ENCODE measurements at places on chromosomes 2 and 18.

DNA sequence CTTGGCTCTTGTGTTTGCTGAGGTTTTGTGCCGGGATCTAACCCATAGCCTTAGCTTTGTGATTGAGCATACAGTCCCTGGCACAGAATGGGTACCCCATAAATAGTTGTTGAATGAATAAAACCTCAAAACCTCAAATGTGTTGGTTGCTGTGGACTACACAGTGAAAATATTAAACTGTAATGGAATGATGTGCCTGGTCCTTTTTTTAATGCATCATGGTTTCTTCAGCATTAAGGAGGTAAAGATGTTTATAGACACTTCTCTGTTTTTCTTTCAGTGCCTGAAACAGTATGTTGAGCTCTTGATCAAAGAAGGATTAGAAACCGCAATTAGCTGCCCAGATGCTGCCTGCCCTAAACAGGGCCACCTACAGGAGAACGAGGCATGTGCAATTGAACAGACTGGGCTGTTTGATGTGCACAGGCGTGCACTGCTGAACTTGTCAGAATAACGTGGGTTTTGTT is 97.0 kb downstream of the RNF144A start:
- peak; percentile 31 for DNase-seq

GRCh38 chr2:82098617-82099016 is 1794.1 kb upstream of the LRRTM1 start:
- no peak for DNase-seq

DNA sequence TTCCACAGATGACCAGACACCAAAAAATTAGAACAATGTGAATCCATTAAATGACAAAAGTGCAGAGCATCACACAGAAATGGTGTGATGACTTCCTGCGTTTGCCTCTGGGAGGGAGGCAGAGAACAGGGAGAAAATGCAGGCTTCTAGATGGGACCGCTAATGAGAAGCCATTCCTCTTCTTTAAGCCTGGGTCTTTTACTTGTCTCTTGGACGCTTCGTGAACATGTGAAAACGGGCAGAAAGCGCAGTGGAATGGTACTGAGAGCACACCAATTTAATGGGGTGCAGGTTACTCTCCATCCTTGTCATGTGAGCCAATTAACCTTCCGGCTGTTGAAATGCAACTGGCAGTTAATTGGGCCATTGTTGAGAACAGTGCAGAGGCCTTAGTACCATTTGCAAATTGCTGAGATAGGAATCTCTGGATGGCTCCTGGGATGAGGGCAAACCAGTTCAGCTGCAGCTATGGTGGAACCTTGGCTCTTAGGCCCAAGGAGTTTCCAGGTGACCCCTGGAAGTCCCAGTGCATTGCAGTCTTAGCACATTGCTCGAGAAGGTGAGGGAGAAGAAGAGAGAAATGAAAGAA is 210.4 kb upstream of the CXCR4 start:
- DNase-seq, result no peak

DNA sequence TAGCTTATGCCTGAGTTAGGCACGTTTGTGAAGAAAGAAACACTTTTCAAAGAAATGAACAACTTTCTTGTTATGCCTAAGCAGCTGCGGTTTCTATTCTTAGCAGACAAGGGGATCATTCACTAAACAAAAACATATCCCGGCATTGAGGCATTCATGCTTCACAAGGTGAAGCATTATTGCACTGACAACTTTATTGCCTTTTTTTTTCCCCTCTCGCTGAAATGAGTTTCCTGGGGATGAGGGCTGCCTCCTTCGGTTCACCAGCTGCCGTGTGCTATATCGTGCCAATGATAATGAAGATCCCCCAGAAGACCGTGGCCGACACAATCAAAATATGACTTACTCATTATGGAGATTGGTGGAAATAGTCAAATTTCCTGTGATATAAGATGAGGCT is 288.2 kb upstream of the ST6GAL2 start:
- DNase-seq, result no peak

DNA sequence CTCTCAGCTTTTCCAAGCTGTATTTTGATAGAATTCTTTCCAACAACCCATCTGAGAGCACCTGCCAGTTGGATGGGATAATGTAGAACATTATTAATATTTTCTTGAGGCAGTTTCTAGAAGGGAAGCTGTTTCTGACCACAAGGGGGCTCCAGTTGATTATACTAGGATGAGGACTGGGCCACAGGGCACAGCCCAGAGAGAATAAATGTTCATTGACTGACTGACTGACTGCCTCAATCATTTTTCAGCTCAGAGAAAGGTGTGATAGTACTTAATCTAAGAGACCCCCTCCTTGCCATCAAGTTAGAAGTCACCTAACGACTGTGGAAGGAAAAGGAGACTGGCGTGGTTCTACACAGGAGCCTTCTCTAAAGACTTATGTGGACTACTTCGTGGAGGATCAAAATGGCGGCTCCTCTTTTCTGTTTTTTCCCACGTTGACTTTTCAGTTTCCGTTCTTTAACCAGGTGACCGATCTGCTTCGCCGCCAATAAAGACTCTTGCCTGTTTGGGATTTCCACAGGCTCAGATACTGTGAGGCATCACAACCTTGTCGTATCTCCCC is 31.9 kb upstream of the CREG2 start:
- DNase-seq, result peak; percentile 23

DNA sequence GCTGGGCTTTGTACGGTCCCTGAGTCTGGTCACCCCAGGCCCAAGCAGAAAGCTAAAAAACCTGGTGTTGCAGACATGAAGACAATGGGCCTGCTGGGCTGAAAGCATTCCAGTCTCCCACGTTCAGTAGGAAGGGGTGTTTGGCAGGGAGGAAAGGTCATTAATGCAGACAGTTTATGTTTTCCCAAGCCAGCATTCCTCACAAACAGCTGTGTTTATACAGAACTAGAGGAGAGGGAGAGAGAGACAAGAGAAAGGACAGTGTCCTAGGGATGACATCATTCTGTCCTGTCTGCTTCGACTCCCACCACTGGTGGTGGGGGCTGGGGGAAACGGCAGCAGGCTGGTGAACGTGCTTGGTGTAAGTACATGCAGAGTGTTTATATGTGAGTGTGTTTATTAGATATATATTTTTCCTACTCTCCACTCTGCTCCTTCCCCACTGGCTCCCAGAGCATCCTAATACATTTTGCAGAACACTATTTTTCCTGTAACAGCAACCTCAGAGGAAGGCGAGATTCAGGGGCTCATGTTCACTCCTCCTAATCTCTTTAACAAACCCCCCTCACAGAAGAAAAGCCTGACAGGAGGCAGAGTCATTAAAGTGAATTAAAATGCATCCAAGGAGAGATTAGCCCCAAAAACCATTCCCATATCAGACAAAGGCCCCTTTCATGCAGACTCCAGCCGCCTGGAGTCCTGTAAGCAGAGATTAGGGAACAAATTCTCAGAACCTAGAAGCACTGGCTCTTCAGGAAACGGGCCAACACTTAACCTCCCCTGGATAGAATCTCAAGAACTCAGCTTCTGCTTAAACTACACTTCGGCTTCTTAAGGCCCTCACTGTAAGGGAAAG is 380.4 kb downstream of the TNS1 start:
- DNase-seq, result no peak

GRCh38 chr18:815353-815752 is 3.3 kb upstream of the YES1 start:
- DNase-seq, result no peak

- DNase-seq, result no peak
These were observed 1257.8 kb upstream of the NRXN1 start for GRCh38 chr2:52289741-52290140.

DNA sequence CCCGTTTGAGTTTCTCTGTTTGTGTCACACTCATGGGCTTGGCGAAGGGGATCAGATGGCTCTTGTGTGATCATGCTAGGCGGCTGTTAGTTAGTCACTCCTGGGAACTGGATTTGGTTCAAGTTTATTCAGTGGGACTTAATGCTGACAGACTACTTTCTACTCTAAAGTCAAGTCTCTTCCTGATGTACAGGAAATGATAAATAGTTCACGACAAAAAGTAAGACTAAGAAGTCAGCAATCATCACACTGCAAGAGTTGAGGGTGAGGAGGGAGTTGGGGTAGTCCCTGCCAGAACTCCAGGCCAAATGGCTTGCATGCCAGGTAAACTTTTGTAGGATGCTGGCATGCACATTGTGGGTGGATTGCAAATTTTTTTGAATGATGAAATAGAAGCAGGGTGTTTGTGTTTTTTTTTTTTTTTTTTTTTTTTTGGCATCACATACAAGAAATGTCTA is 25.1 kb upstream of the CCL20 start:
- no peak for DNase-seq

DNA sequence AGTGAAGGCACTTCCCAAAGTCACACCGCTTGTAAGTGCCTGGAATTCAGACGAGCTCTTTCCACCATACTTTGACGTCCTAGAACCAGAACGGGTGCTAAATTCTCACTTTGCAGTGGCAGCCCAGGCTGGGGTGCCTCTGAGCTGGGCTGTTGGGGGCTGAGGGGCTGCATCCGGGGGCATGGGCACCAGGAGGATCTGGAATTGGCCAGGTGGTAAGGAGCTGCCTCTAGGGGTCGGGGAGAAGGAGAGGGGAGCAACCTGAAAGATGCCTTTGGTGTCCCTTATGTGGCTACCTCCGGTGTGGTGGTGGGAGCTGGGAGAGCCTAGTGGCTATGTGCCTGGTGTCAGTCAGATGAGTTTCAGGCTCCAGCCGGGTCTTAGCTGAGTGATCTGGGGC is 7.1 kb downstream of the ATOH8 start:
- DNase-seq, result no peak

- DNase-seq, result no peak
These were observed 696 bp downstream of the EMX1 start for GRCh38 chr2:72917877-72918553.

DNA sequence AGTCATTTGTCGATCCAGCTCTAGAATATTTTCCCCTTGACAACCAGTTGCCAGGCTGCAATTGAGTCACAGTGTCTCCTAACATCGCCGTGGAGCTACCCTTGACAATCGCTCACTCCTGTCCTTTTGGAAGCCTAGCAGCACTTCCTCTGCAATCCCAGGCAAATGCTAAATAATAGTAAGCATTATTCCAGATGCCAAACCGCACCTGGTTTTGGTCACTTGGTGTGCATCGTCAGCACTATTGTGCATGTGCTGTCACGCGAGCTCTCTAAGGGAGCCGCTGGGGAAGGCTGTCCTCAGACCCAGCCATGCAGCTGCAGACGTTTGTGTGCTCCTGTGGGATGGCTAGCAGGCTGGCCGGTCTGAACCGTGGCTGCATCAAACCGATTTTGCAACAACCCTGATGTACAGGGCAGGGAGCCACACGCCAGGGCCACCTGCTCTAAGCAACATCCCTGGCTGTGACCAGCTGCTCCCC is 549.5 kb upstream of the ID2 start:
- DNase-seq, result no peak

GRCh38 chr2:10165282-10165681 is 42.7 kb downstream of the RRM2 start:
- DNase-seq, result no peak

GRCh38 chr2:7281231-7282201 is 364.3 kb downstream of the RNF144A start:
- no peak for DNase-seq

DNA sequence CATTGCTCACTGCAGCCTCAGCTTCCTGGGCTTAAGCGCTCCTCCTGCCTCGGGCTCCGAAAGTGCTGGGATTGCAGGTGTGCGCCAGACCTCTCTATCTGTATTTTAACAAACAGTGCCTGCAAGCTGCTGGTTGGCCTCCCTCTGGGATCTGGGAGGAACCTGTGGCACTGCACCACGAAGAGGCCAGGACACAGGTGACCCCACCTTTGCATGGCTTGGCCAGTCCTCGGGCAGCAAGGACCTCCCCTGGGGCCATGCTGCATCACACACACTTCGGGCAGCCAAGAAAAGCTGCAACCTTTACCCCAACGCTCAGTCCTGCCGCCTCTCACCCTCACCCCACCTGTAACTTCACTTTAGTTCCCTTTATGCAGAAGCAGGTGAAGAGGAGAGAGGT is 70.0 kb downstream of the PXDN start:
- no peak for DNase-seq

- DNase-seq, result no peak
These were observed 22.1 kb downstream of the ACADL start for GRCh38 chr2:210203147-210203546.

GRCh38 chr2:235850289-235850688 is 317.9 kb downstream of the GBX2 start:
- DNase-seq, result no peak

DNA sequence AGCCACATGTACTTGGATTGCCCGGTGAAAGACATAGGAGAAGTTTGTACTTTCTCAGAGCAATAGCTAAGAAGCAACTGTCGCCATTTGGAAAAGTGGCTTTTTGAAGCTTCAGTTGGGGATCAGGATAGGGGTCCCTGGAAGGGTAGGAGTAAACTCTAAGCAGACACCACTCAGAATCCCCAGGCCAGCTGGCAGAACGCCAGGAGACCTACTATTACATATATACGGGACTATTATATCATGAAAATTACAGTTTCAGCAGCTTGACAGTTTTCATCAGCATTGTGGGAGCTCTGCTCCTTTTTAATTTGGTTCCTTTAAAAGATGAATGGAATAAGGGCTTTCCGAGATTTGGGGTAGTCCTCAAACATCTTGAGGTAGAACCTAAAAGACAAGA is 54.9 kb downstream of the SRD5A2 start:
- DNase-seq, result no peak

GRCh38 chr18:59516356-59517155 is 157.5 kb upstream of the LMAN1 start:
- DNase-seq, result no peak

GRCh38 chr2:151476287-151476686 is 66.6 kb downstream of the RIF1 start:
- no peak for DNase-seq

- DNase-seq, result no peak
These were observed 13.7 kb downstream of the KANSL1L start for GRCh38 chr2:210157526-210157925.

DNA sequence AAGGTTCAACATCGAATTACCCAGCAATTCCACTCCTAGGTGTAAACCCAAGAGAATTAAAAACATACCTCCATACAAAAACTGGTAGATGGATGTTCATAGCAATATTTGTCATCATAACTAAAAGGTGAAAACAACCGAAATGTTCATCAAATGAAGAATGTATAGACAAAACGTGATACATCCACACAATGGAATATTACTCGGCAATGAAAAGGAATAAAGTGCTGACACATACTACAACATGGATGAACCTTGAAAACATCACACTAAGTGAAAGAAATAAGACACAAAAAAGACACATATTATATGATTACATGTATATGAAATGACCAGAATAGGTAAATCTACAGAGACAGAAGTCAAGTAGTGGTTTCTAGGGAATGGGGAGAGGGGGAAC is 20.6 kb upstream of the CHMP1B start:
- no peak for DNase-seq

GRCh38 chr2:153394686-153395085 is 83.9 kb downstream of the RPRM start:
- no peak for DNase-seq

GRCh38 chr2:85183479-85183878 is 50.3 kb downstream of the TCF7L1 start:
- DNase-seq, result no peak

GRCh38 chr2:15158532-15158931 is 402.6 kb downstream of the NBAS start:
- DNase-seq, result no peak

All from NCI-H1930 (cell line).